ENCODE measurements at places on chromosomes 16 and 17.

DNA sequence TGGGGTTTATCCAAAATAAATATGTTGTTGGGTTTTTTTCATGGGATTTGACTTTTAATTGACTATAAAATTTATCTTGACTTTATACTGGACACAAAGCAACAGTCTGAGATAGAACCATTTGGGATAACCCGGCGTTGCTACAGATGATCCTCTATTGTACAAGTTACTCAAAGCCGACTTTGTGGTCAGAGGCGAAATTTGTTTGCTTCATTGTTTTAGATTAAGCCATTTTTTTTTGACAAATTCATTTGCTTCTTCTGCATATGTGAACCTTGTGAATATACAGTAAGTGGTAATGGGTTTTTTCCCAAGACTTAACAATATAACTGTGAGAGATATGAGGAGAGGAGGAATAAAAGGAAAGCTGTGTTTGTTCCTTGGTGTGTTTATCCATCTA lies 11.8 kb downstream of the MYO1D start:
- no peak for DNase-seq

- DNase-seq: no peak
These were observed 4.1 kb downstream of the PRCD start for GRCh38 chr17:76543826-76544545.

DNA sequence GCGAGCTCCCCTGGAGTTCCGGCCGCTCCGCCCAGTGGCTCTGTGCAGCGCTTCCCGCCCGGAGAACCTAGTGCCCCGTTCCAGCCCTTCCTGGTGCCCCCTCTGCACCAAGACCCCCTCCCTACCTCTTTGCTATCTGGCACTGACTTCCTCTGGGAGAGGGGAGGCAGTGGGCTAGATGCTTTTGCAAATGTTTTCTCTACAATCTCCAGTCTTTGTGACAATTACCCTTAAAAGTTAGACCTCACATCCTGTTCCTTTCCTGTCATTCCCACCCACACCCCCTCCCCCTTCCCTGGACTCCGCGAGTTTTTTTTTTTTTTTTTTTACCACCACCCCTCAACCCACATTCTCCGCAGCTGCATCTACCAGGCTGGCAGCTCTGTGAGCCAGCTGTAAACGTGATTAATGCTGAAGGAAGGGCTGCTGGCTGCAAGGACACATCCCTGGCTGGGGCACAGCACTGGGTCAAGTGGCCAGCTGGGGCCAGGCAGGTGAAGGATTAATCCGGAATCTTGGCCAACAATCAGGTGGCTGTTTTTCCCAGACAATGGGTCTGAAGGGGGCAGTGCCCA lies 101.5 kb downstream of the MGAT5B start:
- DNase-seq: no peak

DNA sequence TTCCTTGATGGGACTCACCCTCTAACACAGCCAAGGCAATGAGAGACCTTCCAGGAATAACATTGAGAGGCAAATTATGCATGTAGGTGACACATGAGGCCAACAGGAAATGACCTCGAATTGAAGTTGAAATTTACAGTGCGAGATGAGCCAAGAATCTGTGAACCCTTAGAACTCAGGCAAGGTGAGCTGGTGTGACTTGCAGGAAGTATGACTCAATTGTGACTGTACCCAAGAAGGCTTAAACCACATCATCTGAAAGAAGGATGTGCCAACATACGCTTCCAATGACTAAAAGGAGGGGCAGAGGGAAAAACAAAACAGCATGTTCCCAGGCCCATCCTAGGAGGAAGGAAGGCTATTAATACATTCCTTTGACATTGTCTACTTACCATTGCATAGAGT lies 44.8 kb downstream of the PITPNC1 start:
- no peak for DNase-seq

- no peak for DNase-seq
These were observed 3.9 kb upstream of the CACNG4 start for GRCh38 chr17:66960613-66961012.

DNA sequence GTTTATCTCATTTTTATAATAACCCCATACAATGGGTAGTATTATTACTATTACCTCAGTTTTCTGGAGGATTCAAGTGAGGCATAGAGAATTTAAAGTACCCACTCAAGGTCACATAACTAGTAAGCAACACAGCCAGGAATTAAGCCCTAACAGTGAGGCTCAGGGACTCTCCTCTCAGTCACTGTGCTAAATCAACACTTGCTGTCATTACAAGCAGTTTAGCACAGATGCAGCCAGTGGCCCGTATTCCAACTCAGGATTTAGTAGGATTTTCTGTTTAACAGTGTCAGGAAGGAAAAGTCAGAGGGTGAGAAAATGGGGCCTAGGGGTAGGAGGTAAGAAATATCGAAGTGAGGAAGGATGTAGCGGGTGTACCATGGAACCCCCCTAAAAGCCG lies 536.9 kb downstream of the TMEM114 start:
- DNase-seq: no peak

- DNase-seq: peak; percentile 80
These were observed 89.2 kb downstream of the ABR start for GRCh38 chr17:1090465-1091189.

GRCh38 chr17:75536366-75536765 lies 10.9 kb downstream of the LLGL2 start:
- DNase-seq: no peak

- DNase-seq: no peak
These were observed 13.3 kb downstream of the CRISPLD2 start for GRCh38 chr16:84833144-84833500.

DNA sequence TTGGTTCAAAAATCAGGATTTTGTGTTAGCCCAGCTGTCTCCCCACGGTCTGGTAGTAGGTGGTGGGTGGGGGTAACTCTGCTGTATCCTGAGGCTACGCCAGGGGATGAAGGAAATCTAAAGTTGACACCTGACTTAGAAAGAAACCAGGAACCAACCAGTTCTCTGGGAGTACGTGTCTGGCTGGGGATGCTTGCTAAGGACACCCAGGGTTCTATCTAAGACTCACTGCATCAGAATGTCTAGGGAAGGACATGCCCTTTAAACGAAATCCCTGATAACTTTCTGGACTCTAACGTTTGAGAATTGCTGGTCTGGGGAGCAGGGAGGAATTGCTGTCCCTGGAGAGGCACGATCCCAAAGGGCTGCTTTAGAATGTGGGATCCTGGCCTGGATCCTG lies 39.2 kb upstream of the CES5A start:
- no peak for DNase-seq

- no peak for DNase-seq
These were observed 8.3 kb downstream of the UBE2G1 start for GRCh38 chr17:4358154-4358553.

DNA sequence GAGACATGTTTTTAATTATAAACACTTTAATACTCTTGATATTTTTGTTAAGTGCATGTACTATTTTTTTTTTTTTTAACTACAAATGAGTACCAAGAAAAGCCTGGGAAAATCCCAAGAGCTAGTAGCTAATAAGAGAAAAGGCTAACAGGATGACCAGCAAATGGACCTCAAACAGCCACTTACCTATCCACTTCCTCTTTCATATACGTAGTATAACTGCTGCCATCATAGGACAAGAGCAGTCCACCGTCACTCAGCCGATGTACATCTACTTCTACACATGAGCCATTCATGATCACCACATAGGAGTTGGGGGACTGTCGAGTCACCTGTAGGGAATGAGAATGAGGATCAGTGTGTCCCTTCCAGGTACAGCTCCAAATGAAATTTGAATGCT lies 128.0 kb upstream of the C17orf78 start:
- no peak for DNase-seq

DNA sequence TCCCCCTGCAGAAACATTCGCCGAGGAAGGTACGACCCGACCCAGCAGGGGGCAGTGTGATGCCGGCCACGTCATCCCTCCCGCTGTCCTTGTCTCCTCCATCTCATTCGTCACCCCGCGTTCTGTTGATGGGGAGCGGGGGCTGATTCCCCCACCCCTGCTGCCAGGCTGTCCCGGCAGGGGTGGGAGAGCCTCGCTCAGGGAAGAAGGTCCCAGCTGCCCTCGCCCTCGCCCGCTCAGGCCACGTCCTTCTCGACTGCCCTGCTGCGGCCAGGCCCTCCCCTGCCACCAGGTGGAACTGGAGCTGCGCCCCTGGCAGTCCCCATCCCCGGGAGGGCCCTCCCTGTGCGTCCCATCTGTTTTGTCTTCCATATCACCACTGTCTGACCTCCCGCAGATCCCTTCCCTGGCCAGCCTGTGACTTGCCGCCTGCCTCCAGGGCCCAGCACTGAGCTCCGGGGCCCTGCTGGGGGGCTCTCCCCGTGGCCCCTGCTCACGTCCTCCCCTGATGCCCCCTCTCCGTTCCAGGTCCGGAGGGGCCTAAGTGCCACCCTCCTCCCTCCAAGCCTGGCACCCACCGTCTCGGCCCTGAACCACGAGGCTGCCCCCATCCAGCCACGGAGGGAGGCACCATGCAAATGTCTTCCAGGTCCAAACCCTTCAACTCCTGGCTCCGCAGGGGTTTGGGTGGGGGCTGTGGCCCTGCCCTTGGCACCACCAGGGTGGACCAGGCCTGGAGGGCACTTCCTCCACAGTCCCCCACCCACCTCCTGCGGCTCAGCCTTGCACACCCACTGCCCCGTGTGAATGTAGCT lies 20.6 kb downstream of the ADAM11 start:
- peak; percentile 87 for DNase-seq

- peak; percentile 13 for DNase-seq
These were observed 312.5 kb upstream of the TNRC6C start for GRCh38 chr17:77646046-77646430.

- peak; percentile 90 for DNase-seq
These were observed 14.1 kb downstream of the CYGB start for GRCh38 chr17:76523084-76524037.

- peak; percentile 89 for DNase-seq
These were observed 10.3 kb downstream of the HSPB9 start for GRCh38 chr17:42132941-42133340.

GRCh38 chr17:56000411-56000810 lies 152.9 kb upstream of the ANKFN1 start:
- no peak for DNase-seq

DNA sequence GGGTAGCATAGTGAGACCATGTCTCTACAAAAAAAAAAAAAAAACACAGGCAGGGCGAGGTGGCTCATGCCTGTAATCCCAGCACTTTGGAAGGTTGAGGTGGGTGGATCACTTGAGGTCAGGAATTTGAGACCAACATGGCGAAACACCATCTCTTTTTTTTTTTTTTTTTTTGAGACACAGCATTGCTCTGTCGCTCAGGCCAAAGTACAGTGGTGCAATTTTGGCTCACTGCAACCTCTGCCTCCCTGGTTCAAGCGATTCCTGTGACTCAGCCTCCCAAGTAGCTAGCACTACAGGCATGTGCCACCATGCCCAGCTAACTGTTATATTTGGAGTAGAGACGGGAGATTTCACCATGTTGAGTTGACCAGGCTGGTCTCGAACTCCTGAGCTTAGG lies 5.1 kb downstream of the RAMP2 start:
- no peak for DNase-seq
